ENCODE measurements at places on chromosomes 1 and 21.

GRCh38 chr1:1752636-1753606 is 25.3 kb downstream of the NADK start:
- no peak for DNase-seq

DNA sequence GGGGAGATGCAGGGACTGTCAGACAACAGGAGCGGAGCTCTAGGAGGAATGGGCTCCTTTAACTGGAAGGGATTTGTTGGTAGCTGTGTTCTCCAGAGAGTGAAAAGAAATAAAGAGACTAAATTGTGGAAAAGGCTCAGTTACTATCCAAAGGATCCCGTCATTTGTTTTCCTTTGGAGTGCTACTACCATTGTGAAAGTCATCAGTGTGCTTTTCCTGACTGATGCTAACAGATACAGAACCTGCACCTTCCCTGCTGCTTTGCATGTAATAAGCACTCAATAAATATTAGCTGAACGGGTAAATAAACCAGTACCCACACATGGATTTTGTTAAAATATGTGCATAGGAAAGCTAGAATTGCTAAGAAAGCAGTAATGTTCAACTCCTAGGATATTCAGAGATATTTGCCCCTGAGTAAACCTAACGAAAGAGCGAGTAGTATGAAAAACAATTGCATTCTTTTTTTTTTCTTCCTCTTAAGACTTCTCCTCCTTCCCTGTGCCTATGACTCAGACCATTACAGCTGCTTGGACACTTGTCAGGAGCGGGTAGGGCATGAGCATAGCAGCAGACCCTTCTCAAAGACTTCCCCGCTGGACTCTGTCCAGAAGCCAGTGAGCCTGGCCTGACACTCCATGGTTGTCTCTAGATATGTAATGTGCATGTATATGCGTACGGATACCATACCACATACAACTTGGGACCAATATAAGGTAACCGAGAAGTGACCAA is 41.7 kb downstream of the PTGFRN start:
- no peak for DNase-seq

DNA sequence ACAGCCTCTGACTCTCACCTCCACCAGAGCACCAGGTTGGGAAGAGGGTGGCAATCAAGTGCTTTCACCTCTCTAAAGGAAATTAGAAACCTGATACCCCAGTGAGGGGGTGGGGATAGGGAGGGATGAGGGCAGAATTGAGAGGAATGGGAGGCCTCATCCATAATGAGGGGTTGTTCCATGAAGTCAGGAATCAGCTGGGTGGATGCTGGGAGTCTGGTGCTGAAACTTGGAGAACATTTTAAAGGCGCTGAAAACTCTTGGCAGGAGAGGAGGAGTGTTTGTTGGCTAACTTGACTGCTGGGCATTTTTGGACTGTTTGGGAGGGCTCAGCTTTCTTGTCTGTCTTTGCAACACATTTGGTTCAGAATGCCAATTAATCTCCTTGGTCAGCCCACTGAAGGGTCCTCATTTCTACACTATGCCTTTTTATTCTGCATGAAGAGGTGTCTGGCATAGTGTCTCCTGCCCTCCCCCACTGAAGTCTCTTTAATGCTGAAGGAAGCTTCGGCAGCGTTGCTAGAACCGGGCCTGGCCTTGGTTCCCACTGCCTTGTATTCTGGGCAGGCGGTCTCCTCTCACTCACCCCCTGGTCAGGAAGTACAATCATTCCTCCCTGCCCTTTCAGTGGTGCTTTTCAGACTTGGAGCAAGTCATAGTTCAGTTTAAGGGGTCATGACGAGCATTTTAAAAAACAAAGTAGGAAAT is 2.2 kb downstream of the PHGDH start:
- DNase-seq: no peak

GRCh38 chr1:88731475-88732269 is 47.6 kb downstream of the PKN2 start:
- no peak for DNase-seq

- no peak for DNase-seq
Observed at GRCh38 chr1:68623700-68624099, 126.8 kb upstream of the DEPDC1 start.

DNA sequence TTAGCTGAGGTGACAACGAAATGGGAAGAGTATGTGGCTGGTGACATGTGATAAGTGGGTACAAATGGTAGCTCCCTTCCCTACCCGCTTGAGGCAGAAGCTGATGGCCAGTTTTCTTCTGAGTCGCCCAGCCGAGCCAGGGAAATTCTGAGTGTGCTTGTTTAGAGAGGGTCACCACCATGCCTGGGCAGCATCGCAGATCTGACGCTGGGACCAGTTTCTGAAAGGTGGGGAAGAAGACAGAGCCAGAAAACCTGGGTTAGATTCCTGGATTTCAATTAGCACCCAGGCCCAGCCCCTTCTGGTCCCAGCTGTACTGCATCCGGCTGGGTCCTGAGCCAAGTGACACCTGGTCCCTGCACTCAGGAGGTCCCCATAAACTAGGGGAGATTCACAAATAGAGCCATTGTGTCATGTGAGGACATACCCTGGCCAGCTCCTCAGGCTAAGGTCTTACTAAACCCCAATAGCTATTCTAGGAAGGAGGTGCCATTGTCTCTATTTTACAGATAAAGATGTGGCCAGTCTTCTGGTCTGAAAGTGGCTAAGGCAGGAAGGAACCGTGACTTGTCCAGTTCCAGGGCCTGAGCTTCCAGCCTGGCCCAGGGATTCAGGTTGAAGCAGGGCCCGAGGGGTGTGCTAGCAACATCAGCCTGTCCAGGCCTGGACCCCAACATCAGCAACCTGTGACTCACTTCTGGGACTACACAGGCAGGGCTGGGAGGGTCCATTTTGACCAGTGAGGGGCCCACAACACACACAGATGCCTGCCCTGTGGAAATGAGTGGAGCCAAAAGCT is 1.7 kb upstream of the TMEM61 start:
- no peak for DNase-seq

- no peak for DNase-seq
Observed at GRCh38 chr1:14413819-14414490, 184.5 kb upstream of the KAZN start.

GRCh38 chr21:45509566-45510465 is 32.4 kb downstream of the SLC19A1 start:
- DNase-seq: no peak

GRCh38 chr21:31946231-31946630 is 73.4 kb downstream of the HUNK start:
- DNase-seq: no peak

Data from NCI-H1417 (cell line).